Activated CD8-positive, alpha-beta memory T cell treated with anti-CD3 and anti-CD28 coated beads, Interleukin-2, amount 10 ng/mL, durations not matched to agents 7 days and 5 days (primary cell): ENCODE measurements at places on chromosomes 1 and 21. TPM values are rescaled to one million over a fixed set of nuclear protein-coding genes. Genes with fewer than 3 reads are reported as not detected.

DNA sequence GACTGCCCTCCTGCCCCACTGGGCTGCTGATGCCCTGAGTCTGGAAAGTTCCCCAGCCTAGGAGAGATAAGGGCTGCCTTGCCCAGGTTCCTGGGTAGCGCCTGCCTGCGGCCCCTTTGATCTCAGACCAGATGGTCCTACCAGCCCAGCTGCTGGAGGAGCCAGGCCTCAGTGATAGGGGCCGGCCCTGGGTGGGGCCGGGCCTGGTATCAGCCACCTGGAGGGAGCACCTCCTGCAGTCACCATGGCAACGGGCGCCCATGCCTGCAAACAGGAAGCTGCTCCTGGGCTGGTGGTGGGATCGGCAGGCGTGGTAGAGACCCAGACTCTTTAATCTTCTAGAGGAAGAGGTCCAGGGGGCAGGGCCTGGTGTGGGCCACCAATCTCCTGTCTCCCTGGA, 119.7 kb upstream of the WNT4 start:
- no peak for DNase-seq

DNA sequence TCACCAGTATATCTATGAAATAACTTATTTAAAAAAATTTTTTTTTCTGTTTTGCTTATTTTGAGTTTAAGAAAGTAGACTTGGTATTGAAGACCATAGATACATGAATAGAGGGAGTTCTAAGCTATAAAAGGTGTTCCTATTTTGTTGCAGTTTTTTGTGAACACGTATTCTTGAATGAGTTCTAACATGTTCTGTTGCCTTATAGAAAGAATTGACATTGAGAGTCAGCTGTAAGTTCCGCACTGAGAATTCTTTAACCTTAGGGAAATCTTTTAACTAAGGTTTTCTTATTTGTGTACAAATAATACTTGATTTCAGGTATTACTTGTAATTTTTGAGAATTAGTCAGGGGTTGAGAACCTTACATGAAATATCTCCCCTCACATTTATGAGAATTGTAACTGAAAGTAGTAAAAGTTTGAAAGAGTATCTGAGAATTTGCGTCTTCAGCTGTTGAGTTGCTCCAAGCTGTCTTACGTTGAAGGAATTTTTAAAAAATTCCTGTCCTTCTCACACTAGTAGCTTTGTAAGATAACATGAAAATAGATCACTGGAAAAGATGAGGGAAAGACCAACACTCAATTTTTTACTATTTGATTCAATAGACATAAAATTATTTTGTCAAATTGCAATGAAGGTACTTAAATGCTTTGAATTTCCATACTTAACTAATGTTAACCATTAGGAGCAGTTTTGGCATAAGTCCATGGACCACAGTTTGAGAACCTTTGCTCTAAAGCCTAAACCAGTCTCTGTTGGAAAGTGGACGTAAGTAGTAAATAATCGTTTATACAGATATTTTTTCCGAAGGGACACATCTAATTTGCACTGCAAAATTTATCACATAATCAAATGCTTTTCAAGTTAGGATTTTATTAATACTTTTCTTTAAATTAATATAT, 3.8 kb downstream of the DR1 start:
- DNase-seq = no peak

TRNAU1AP gene
- 55.2 TPM for total RNA-seq

SYTL1 gene
- 85.3 TPM for total RNA-seq
